ENCODE measurements at places on chromosomes 7 and 10.

DNA sequence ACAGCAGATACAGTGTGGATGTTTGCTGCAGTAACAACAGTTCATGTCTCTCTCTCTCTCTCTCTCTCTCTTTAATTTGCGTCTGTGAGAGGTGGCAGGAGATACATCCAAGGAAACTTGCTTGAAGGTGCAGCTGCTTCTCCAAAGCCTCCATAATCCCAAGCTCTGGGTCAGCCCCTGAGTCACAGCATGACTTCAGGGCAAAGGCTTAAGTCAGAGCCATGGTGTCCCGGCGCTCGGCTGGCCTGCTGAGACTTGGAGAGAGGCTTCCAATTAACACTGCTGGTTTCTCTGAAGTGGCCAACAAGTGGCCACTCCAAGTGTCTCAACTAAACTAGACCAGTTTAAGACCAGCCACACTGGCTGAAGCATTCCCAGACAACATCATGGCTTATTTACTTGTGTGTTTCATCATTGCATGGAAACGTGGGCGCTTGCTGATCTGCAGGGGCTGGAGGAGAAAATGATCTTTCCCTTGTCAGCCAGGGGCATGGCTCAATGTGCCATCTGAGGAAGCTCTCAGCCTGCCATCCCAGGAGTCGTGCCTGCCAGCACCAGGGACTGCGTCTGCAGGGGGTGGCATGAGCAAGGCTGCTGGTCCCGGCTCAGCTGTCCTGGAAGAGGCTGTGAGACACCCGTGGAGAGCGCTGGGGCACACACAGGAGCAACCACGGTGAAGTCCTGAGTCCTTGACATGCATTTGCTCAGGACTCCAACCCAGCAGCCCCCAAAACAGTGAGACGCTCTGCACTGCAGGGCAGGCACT lies 254.2 kb downstream of the COBL start:
- DNase-seq = no peak

DNA sequence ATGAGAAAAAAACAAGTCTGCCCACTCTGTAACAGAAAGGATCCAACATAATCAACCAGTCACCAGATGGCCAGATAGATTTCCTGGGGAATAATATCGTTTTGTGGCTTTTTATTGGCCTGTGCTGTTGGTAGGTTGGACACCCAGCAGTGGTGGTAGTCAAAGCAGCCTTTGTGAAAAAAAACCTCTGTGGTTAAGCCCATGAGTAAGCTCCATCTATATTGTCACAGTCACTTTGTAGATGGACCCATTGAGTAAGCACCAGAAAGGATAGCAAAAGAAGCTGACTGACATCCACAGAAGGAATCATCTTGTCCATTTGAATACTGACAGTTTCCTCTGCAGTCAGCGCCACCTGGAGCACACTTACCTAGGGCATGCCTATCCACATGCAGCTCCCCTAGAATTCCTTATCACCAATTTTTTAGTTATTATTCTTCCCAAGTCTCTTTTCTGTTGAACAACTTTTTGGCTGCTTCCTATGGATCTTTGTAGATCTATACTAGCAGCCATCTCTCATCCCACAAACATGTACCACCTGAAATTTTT lies 96.9 kb downstream of the IQUB start:
- DNase-seq = no peak

DNA sequence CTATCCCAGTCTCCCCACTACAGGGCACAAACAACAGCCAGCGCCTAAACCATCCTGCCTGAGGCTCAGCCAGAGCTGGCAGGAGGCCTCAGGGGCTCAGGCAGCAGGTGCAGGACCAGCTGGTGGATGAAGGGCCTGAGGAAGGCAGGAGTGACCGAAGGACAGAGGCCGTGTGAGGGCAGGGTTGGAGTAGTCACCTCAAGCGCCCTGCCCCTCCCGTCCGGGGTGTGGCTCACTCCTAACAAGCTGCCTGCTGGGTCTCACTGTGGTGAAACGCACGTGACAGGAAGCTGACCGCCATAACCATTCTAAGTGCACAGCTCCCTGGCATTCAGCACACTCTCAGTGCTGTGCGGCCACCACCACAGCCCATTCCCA lies 281.1 kb downstream of the ELFN1 start:
- DNase-seq = peak; percentile 38

DNA sequence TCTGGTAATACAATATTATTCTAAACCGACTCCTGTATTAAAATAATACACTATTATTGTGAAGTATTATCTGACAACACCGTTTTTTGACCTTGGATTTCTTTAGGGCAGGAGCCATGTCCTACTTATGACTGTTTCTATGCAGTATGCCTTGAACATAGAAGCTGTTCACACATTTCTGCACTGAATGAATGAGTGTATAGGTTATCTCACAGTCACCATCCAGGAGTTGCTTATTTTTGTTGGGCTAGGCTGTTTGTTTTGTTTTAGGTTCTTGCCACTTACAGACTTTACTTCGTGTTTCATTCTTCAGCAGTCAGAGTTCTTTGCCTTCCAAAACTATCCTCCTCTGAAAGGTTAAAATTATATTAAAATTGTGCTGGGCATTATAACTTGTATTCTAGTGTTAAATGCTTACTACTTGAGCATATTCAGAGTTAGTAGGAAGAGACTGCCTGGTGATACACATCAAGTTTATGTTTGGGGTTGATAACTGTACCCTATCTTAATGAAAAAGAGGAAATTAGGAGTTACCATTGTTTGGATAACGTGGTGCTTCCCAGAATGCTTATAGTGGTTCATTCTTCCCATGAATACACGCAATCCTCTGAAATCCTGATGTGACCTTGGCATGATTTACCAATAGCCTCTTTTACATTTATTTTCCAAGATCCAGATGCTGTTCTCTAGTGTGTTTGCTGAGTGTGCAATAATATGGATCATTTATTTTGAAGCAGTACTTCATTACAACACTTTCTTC lies 1.7 kb downstream of the RALA start:
- no peak for DNase-seq

- DNase-seq = no peak
Measured at GRCh38 chr10:4215485-4215884, 430.5 kb upstream of the KLF6 start.

- DNase-seq = no peak
Measured at GRCh38 chr10:120841522-120842189, 9.5 kb upstream of the WDR11 start.

GRCh38 chr7:111108496-111108895 lies 17.6 kb downstream of the LRRN3 start:
- peak; percentile 54 for DNase-seq

DNA sequence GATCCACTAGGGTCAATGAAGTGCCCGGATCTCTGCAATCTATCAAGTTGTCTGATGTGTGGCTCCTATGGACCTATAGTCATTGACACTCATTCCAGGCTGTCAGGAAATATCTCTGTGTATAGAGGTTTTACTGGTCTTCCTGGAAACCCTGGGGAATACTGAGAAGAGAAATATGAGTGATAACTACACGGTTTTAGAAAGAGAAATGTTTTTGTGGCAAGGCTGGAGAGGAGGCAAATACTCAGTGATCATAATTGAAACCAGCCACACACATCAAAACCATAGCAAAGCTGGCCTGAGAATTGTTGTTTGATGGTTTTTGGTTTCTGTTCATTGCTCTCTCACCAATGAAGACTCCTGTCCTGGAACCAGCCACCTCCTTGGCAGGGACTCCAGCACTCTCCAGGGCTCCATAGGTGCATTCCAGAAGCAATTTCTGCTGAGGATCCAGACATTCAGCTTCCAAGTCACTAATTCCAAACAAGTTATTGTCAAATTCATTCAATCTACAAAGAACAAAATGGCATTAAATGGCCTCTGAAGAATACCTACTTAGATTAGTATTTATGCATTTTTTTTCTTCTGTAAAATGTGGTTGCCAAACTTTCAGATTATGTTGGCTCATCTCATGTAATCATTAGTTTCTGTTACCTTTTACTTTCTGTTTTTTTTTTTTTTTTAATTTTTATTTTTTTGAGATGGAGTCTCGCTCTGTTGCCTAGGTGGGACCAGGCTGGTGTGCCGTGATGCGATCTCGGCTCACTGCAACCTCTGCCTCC lies 108.6 kb upstream of the ABI1 start:
- no peak for DNase-seq

GRCh38 chr7:30255064-30255769 lies 29.2 kb upstream of the ZNRF2 start:
- DNase-seq = no peak

GRCh38 chr10:129609551-129609950 lies 142.5 kb downstream of the MGMT start:
- no peak for DNase-seq

- no peak for DNase-seq
Measured at GRCh38 chr7:104818961-104819880, 194.8 kb upstream of the KMT2E start.

DNA sequence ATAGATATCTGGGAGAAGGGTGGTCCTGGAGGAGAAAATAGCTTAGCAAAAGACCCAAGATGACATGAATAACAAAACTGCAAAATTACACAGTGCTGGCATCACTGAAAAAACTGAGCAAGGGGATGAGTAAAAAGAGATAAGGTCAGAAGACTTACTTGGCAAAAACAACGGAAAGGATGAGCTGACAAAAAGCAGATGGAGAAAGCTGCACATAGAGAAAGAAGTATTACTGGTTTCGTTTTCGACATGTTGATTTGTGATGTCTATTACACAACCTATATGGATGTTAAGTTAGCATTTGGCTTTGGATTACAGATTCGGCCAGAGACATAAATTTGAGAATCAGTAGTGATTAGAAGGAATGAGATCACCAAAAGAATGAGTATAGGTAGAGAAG lies 132.1 kb downstream of the MACC1 start:
- DNase-seq = no peak

GRCh38 chr10:4836416-4836969 lies 10.5 kb downstream of the AKR1E2 start:
- no peak for DNase-seq

GRCh38 chr7:24169077-24169624 lies 114.8 kb upstream of the NPY start:
- no peak for DNase-seq

GRCh38 chr7:151748733-151749132 lies 128.2 kb downstream of the PRKAG2 start:
- no peak for DNase-seq

GRCh38 chr10:119414081-119414611 lies 128.4 kb downstream of the RGS10 start:
- DNase-seq = peak; percentile 100

GRCh38 chr7:137888241-137888640 lies 41.5 kb upstream of the DGKI start:
- DNase-seq = no peak

- DNase-seq = no peak
Measured at GRCh38 chr10:133529576-133529946, 2.4 kb downstream of the CYP2E1 start.

- DNase-seq = no peak
Measured at GRCh38 chr7:69632280-69632679, 34.0 kb downstream of the AUTS2 start.

DNA sequence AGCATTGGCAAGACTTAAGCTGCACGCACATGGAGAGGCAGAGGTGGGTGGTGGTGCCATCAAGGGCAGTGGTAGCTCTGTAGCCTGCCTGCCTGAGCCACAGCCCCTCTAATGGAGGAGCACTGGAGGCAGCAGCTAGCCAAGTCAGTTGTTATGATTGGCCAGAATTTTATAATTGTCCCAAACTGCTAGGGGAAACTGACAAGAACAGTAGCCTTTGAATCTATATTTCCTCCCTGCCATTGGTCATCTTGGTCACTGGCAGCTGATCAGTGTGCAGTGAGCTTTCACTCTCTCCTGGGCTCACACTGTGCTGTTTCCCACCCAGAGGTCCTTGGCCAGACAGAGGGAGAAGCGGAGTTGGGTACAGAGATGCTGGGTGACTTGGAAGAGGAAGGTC lies 9.6 kb upstream of the ZNF783 start:
- DNase-seq = no peak

DNA sequence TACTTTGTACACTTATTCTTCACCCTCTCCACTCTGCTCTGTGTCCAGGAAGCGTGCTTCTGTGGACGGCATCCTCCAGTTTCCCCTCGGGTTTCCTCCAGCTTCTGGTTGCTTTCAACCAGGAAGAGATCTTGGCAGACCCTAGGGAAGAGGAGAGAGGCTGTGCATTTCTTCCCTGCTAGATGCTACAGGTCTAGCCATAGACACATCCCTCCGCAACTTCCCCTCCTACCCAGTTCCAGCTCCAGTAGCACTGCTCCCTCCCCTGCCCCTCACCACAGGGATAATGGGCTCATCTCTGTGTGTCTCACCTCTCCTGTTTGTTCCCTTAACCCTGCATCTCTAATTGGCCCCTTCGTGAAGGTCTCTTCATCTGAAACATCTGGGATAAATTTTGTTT lies 16.3 kb downstream of the TLL2 start:
- DNase-seq = no peak

DNA sequence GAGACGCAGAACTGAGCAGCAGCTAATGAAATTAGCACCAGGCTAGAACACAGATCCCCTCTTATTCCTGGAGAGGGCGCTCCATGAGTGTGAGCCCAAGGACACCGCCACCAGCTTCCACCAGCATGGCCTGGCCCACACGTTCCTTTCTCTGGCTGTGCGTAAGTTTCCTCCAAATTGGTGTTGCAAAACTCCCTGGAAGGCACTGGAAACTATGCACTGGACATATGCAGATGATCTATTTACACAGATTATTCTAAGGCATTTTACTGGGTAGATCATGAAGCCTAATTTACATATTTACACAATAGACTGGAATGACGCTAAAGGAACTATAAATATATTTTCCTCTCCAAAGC lies 455.6 kb upstream of the FOXK1 start:
- peak; percentile 3 for DNase-seq

- no peak for DNase-seq
Measured at GRCh38 chr7:74522281-74522905, 68.7 kb downstream of the GTF2IRD1 start.

GRCh38 chr7:107390916-107391315 lies 78.9 kb upstream of the GPR22 start:
- no peak for DNase-seq

DNA sequence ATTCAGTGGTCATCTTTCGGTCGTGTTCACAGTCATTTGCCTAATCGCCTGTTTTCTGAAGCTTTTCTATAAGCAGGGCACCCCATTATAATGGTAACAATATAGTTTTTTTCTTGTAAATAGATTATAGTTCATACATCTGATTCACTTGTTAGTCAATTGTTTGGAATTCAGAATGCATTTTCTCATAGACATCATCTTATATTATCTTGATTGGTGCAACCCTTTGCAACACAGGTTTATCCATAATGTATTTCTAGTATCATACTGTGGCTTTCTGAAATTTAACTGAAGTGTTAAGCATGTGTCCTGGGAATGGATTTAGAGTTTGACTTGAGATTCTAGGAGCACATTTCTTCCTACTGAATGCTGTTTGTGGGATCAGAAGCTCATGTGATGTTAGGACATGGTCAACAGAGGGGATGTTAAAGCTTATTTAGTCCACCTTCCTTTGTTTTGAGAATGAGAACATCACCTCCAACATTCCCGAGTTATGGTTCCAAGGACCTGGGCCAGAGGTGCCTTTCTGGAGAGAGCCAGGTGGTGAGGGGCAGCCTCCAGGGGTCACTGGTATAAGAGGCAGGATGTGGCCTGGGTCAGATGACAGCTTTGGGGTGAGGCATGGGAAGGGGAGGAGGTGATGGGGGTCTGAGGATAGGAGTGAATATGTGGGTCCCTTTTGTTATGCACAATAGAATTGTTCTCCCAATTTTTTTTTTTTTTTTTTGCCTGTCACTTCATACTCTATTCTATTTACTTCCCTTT lies 415.6 kb downstream of the EXOC4 start:
- peak; percentile 39 for DNase-seq

GRCh38 chr10:3412071-3412582 lies 239.5 kb upstream of the PITRM1 start:
- no peak for DNase-seq
